ENCODE measurements at places on chromosomes 3 and 15.

GRCh38 chr15:68421115-68421551 is 10.8 kb downstream of the ITGA11 start:
- no peak for DNase-seq

- DNase-seq = no peak
Measured at GRCh38 chr3:40099871-40100270, 209.6 kb upstream of the EIF1B start.

- no peak for DNase-seq
Measured at GRCh38 chr15:34514251-34514670, 69.2 kb downstream of the GOLGA8B start.

- DNase-seq = no peak
Measured at GRCh38 chr3:141851411-141851810, 25.0 kb upstream of the ATP1B3 start.

GRCh38 chr15:51180534-51180933 is 85.8 kb upstream of the TNFAIP8L3 start:
- DNase-seq = no peak

DNA sequence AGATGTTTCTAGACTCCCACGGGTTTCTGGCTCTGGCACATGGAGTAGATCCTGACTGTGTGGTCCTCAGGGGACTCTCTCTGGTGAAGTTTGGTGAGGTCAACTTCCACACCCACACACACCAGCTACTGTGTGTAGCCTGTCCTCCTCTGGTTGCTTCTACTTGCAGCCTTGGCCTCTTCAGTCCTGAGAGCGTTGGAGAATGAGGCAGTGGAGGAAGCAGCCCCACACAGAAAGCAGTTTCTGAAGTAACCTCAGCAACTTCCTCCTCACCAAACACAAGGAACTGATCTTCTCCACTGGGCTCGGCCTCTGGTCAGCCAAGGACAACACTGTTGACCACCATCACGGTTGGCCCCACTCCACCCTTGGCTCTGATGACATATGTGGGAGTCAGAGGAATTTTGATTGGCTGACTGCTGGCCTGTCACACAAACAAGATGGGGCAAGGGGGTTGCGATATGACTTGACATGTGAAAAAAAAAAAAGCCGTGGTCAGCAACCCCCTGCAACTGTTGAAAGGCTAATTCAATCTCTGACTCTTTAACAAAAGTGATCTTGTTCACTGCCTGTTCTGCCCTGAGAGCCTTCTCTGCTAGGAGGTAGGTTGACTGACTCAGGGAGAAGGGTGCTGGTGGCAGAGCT is 19.6 kb downstream of the CD86 start:
- peak; percentile 86 for DNase-seq

DNA sequence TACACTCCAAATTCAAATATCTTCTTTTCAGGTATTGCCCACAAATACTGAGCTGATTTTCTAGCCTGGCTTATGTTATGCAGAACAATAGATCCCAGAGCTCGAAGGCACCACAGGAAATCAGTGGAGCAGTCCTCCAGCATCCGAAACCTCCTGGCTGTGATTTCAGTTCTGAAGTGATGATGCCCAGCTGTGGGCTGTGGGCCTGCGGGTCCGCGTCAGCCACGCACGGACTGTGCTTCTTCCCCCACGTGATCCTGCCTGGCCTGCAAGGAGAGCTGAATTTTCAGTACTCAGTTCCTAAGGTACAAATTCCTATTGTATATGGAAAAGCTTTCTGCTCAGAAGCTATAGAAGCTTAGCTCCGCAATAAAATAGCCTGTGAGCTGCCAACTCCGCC is 96.2 kb downstream of the OCA2 start:
- DNase-seq = no peak

DNA sequence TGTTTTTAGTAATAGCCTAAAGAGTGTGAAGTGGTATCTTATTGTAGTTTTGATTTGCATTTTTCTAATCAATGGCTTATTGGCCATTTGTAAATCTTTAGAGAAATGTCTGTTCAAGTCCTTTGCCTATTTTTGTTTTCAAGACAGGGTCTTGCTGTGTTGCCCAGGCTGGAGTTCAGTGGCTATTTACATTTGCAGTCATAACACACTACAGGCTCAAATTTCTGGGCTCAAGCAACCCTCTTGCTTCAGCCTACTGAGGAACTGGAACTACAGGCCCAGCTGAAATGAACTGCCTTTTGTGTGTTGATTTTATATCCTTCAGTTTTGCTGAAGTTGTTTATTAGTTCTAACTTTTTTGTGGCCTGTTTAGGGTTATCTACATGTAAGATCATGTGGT is 27.9 kb downstream of the BSN start:
- no peak for DNase-seq

DNA sequence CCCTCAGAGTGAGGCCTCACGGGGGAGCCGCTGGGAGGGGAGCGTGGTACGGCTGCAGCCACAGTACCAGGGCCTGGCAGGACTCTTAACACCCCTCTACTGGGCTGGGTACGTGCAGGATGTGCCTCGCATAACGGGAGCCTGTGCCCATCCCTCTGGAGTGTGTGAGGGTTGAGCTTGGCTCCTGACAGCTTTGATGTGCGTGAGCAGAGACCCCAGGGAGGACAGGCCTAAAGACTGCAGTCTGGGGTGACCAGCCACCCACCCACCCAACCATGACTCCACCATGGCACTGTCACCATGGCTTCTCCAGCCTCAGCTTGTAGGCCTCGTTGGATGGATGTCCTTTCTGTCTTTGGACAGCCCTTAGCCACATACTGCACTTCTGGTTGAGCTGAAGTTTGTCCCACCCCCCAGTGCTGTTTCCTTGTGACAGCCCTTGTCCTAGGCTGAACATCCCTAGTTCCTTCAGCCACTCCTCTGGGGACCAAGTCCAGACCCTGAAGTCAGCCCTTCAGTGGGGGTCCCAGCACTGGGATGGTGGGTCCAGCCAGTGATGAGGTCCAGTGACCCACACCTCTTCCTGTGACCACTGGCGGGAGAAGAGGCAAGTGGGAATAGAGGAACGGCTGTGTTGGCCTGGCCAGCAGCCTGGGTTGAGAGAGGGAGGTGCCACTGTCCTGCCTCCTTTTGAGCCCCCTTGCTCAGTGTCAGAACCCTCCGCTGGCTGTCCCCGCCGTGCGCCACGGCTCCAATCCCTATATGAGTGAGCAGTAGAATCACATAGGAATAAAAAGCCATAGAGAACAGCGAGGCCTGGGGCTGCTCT is 6.1 kb downstream of the GLYCTK start:
- no peak for DNase-seq

DNA sequence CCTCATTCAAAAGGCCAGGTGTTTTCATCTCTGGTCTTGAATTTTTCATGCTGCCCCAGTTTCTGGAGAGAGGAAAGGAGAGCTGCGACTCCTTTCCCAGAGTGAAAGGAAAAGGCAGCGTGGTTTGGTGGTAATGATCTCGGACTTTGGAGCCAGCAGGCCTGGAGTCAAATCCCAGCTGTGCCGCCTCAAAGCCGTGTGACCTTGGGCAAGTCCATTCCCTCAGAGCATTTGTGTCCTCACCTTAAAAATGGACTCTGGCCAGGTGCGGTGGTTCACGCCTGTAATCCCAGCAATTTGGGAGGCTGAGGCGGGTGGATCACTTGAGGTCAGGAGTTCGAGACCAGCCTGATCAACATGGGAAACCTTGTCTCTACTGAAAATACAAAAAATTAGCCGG is 4.7 kb upstream of the CCDC33 start:
- DNase-seq = no peak

- no peak for DNase-seq
Measured at GRCh38 chr3:47907784-47908183, 104.8 kb downstream of the DHX30 start.

DNA sequence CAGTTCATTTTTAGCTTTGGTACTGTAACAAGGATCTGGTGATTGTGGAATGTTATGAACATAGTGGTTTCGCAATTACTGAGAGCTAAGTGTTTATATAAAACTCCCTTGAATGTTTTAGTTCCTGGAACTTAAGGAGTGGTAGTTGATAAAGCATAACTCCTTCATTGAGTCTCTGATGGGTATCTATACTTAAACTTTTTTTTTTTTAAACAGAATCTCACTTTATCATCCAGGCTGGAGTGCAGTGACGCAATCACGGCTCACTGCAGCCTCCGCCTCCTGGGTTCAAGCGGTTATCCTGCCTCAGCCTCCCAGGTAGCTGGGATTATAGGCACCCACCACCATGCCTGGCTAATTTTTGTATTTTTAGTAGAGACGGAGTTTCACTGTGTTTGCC is 11.3 kb downstream of the PRKCI start:
- DNase-seq = no peak

DNA sequence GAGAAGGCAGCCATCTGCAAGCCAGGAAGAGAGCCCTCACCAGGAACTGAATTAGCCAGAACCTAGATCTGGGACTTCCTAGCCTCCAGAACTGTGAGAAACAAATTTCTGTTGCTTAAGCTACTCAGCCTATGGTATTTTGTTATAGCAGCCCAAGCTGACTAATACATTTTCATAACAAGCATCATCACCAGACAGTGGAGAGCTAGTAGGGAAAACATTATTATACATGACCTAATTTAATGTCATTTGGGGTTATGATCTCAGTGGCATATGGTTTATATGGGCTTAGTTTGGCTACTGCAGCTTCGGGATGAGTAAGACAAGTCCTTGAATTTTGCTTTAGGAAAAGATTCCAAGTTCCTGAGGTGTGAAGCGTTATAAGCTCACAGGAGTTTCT is 35.6 kb downstream of the LNP1 start:
- DNase-seq = no peak

DNA sequence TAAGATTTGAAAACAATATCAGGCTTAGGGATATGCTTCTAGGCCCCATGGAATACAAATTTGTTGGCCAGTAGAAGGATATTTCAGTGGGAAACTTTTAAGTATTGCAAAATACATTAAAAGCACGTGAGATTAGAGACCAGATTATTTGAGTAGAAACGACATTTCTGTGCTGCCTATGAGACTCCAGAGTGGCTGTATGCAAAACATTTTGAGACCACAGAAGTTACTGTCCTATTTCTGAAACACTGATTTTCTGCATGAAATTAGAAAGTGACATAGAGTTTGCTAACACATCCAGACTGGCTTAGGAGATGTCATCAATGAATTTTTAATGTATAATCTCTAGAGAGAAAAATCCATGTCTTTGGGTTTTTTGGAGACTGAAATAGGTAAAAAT is 99.8 kb downstream of the KCNH8 start:
- no peak for DNase-seq

- DNase-seq = no peak
Measured at GRCh38 chr3:81788044-81788443, 26.6 kb upstream of the GBE1 start.

DNA sequence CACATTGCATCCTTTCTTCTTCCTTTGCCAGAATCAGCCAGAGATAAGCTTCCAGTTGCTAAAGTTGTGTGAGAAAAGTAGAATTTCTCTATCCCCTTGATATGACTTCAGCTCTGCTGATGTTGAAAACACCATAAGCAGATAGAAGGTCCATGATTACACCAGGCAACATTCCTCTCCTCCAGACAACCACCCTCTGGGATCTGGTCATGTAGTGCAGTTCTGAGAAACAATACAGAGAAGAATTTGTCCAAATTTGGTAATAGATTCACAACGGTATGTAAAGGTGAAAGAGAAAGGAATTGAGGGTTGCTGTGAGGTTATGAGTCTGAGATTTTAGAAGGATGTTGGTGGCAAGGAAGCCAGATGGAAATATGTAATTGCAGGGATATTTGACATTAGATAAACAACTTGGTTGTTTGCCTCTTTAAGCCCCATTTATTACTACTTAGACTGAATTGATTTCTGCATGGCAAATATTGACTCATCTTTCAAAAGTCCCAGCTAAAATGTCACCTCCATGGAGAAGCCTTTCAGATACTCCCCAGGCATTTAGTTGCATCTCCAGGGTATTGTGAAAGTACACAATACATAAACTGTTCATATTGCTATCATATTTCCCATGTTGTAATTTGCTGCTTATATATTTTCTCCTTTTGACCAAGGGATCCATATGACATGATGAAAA is 134.9 kb downstream of the GAP43 start:
- no peak for DNase-seq

GRCh38 chr3:108137460-108137814 is 46.6 kb upstream of the CD47 start:
- no peak for DNase-seq

DNA sequence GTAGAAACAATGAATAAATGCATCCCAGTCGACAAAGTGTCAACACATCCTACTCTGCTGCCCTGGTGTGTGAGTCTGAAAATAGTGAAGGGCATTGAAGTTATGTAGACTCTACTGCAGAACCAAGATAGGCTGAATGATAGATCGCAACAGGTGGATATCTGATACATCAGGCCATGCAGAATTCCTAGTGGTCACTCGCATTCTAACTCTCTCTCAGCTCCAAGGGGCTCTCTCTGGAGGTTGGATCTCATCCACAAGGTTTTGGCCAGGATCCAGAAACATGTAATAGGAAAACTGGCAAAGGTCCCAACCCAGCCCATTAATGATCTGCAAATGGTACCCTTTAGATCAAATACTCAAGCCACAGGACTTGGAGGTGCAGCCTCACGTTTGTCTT is 514.1 kb downstream of the MAGI1 start:
- DNase-seq = no peak

DNA sequence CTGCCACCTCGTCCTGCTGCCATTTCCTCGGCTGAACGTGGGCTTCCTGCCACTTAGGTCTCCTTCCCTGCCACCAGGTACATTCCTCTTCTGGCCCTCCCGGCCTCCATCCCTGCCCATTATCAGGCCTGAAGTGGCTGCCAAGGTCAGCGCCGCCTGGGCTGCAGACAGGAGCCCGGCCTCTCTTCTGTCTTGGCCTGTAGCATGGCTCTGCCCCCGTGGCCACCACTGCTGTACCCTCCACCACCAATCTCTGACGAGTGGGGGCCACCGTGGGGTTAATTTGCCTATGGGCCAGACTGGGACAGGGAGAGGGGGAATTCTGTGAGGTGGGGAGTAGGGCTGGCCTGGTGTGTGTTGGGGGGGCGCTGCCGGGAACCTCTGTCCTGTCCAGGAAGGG is 2.0 kb upstream of the BAHD1 start:
- DNase-seq = no peak

GRCh38 chr3:37545479-37545878 is 316.2 kb upstream of the CTDSPL start:
- no peak for DNase-seq

- no peak for DNase-seq
Measured at GRCh38 chr3:16587047-16587680, 18.1 kb downstream of the DAZL start.

DNA sequence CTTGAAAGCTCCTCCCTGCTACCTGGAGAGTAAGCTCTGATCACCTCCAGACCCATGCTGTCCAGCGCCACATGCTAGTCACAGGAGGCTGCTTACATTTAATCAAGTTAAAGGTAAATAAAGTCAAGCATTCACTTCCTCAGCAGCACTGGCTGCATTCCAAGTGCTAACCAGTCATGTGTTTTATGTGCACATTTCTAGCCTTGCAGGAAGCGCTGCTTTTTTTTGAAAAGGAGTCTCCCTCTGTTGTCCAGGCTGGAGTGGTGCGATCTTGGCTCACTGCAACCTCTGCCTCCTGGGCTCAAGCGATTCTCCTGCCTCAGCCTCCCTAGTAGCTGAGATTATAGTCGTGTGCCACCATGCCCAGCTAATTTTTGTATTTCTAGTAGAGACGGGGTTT is 279.2 kb downstream of the GABRG3 start:
- DNase-seq = no peak

Data from activated CD4-positive, alpha-beta T cell treated with anti-CD3 and anti-CD28 coated beads, Interleukin-2, Interleukin-4, amounts not matched to agents 100 ng/mL and 50 ng/mL, durations not matched to agents 16 hours and 8 hours (primary cell).